Umbilical cord (tissue), 2 donors: ENCODE measurements at places on chromosomes 2 and 18.

GRCh38 chr2:158635961-158636601 lies 159.0 kb upstream of the DAPL1 start:
- no peak for DNase-seq

- DNase-seq: no peak
Observed at GRCh38 chr2:168396131-168396530, 59.9 kb upstream of the CERS6 start.

- DNase-seq: no peak
Observed at GRCh38 chr18:41939326-41939725, 15.7 kb upstream of the PIK3C3 start.

DNA sequence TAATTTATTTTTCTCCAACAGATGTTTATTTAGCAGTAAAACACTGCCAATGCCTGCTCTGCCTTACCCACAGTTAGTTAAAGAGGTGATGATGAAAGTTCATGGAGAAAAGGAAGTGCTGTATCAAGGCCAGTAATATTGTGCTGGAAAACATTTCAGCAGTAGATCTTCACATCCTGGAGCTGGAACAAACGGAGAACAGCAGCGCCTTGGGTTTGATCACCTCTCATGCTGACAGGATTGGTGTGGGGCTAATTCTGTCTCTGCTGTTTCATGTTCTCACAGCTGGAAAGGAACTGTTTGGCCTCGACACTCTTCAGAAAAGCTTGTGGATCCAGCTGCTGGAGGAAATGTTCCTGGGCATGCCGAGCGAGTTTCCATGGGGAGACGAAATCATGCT lies 61.5 kb upstream of the RPE start:
- no peak for DNase-seq

GRCh38 chr18:28725876-28726275 lies 548.9 kb upstream of the CDH2 start:
- DNase-seq: no peak

- no peak for DNase-seq
Observed at GRCh38 chr2:240831594-240832204, 11.7 kb upstream of the KIF1A start.

GRCh38 chr2:121409388-121409787 lies 121.3 kb upstream of the RNU4ATAC start:
- peak; percentile 14 for DNase-seq

- DNase-seq: no peak
Observed at GRCh38 chr2:216884347-216884746, 24.5 kb upstream of the TNP1 start.

DNA sequence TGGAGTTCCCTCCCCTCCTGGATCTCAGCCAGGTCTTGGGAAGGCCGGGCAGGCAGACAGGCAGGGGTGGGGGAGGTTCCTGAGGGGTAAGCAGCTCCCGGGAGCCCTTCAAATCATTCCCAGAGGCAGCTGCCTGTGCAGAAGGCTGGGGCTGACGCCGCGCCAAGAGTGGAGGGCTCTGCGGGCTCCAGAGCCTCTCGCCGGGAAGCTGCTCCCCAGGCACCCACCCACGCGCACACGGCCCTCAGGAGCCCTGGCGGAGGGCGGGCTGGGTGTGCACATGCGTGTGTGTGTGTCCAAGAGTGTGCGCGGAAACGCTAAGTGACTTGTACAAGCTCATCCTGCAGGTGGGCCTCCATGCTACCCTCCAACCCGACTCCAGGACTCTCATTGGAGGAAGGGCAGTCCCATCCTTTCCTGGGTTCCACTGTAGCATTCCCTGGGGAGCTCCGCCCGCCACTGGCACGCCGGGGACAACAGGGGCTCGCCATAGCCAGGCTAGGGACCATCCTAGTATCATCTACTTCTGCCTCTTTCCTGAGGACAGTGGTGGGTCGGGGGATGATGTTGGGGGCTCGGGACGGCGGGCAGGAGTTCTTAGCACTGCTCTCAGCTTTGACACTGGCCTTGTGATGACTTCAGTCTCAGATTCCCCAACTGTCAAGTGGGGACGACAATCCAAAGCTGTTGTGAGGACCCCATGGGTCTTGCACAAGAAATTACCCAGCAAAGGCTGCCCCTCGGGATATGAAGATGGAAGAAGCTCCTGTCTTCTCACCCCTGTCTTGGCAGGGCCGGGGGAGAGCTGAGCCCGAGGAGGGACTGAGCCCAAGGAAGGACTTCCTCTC lies 50.3 kb downstream of the INHBB start:
- DNase-seq: peak; percentile 14

GRCh38 chr2:30422444-30423040 lies 24.5 kb upstream of the LCLAT1 start:
- DNase-seq: no peak

DNA sequence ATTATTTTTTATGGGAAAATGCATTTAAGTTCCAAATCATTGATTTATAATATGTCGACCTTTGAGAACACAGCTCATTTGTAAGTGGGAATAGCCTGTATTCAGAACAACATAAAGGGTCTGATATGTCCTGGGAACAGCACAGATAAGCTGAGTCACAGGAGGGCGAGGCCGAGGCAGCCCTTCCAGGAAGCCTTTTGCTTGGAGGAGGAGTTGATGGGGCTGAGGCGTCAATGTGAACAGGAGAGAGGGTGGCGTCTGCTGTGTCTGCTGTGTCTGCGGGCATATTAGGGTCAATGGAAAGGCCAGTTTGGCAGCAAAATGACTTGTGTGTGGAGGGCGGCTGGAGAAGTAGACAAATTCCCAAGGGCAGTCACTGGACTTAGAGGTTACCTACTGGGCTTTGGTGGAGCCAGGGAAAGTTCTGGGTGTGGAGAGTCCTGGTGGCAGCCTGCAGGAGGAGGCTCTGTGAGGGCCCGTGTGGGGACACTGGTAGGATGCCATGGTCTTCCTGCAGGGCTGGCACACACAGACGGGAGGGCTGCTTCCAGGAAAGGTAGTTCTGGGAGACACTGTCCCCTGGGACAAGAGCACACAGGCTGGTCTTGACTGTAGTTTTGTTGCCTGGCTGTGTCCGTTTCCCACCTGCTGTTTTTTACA lies 128.1 kb downstream of the GLI2 start:
- peak; percentile 58 for DNase-seq

DNA sequence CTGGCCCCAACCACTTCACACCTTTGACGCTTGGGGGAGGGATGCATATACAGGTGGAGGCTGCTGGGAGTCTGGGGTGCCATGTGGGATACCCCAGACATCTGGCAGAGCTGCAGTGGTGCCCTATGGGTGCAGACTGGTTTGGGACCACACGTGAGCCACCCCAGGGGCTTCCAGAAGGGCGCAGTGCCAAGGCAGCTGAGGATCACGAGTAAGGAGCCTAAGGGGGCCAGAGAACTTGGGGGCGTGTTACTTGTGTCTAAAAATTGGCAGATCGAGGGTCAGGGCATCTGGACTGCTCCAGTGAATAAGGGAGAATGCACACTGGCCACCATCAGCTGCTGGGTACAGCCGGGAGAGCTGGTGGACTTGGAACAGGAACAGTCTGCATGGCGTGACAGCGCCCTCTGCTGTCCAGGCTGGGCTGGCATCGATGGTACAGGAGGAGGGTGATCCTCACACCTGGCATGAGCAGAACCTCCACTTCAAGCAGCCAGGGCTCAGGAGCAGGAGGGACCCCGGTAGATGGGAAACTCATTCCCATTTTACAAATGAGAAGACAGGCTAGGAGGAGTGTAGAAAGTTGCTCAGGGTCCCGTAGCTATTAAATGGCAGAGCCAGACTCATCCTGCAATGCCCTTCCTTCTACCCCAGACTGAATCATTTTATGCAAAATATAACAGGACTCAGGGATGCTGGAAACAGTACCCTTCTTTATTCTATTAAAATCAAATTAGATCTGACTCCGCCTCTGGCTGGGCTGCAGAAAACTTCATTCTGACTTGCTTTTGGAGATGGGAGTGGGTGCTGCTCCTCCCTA lies 60.4 kb downstream of the ATOH8 start:
- DNase-seq: peak; percentile 85

- no peak for DNase-seq
Observed at GRCh38 chr2:106316915-106317314, 122.8 kb upstream of the UXS1 start.
